ENCODE measurements at places on chromosomes 4 and X. TPM values are rescaled to one million over a fixed set of nuclear protein-coding genes. Genes with fewer than 3 reads are reported as not detected.

GAGE12H gene
- total RNA-seq = not detected

DCAF4L1 gene
- total RNA-seq = 0.39 TPM

TNIP3 gene
- not detected for total RNA-seq

PDZD4 gene
- 0.30 TPM for total RNA-seq

DLG3 gene
- total RNA-seq = 48.4 TPM

SPANXA2 gene
- not detected for total RNA-seq

IBSP gene
- total RNA-seq = not detected

VCX3A gene
- total RNA-seq = not detected

Data from HCT116 (cell line).